ENCODE measurements at places on chromosomes 1 and 21. TPM values are rescaled to one million over a fixed set of nuclear protein-coding genes. Genes with fewer than 3 reads are reported as not detected.

Gene LENEP
- total RNA-seq = not detected

Gene CLEC20A
- total RNA-seq = not detected

Gene ADGRL4
- total RNA-seq = not detected

Gene MAEL
- not detected for total RNA-seq

Gene LRRIQ3
- total RNA-seq = 0.95 TPM

Gene CASZ1
- total RNA-seq = 12.8 TPM

Gene KCNAB2
- total RNA-seq = 26.4 TPM

Gene CTH
- total RNA-seq = 13.2 TPM

Gene ATP1A4
- 0.04 TPM for total RNA-seq

Gene AGO3
- 26.3 TPM for total RNA-seq

Gene CHI3L2
- total RNA-seq = 0.55 TPM

DNA sequence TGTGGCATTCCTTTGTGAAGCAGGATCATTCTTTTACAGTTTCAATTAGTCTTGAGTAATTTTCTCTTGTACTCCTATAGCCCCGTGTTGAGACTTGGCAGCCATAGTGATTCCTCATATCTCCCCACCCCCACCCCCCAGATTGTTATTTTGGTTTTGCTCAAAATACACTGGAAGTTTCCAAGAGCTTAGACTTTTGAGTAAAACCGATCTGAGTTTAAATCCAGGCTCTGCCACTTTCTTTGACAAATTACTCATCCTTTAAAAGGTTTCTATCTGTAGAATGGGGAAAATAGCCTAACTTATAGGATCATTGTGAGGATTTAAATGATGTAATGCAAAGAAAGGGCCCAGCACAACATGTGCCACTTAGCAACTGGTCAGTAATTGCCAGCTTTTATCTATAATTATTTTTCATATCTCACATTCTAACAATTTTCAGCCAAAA, 53.1 kb upstream of the RC3H1 start:
- H3K27me3 ChIP-seq = no peaks in the 10 kb centered on the region
- no peaks in the 10 kb centered on the region for H3K36me3 ChIP-seq
- DNase-seq = no peak

GRCh38 chr1:206534552-206534951, 27.2 kb downstream of the RASSF5 start:
- H3K27ac ChIP-seq = no peak overlapping the region
- no peaks in the 10 kb centered on the region for H3K27me3 ChIP-seq
- H3K4me3 ChIP-seq = no peak overlapping the region
- no peak for DNase-seq
- no peaks in the 10 kb centered on the region for H3K36me3 ChIP-seq
- no peaks in the 10 kb centered on the region for H3K4me1 ChIP-seq

DNA sequence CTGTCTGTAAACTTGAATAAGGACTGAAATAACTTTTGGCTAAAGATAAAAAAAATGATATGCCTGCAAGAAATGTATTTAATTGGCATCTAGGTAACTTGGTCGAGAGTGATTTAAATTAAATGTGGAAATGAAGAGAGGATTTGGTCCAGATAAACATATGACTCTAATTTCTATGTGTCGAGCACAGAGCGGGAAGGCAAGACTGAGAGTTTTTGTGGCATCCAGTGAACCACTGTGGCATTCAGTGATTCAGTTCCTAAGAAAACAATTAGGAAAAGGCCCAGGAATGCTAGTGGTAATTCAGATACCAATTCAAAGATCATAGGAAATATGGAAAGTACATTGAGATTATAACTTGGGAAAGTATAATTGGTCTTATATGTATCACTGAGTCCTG, 39.6 kb downstream of the PDE4B start:
- H3K27ac ChIP-seq = no peak overlapping the region
- no peak for DNase-seq
- peaks cover 44% of the 10 kb centered on the region for H3K27me3 ChIP-seq
- H3K4me3 ChIP-seq = no peak overlapping the region
- no peaks in the 10 kb centered on the region for H3K4me1 ChIP-seq

GRCh38 chr1:246035060-246035541, 472.0 kb downstream of the SMYD3 start:
- no peak overlapping the region for H3K27ac ChIP-seq
- DNase-seq = no peak
- no peaks in the 10 kb centered on the region for H3K36me3 ChIP-seq
- no peak overlapping the region for H3K4me3 ChIP-seq
- no peaks in the 10 kb centered on the region for H3K4me1 ChIP-seq

DNA sequence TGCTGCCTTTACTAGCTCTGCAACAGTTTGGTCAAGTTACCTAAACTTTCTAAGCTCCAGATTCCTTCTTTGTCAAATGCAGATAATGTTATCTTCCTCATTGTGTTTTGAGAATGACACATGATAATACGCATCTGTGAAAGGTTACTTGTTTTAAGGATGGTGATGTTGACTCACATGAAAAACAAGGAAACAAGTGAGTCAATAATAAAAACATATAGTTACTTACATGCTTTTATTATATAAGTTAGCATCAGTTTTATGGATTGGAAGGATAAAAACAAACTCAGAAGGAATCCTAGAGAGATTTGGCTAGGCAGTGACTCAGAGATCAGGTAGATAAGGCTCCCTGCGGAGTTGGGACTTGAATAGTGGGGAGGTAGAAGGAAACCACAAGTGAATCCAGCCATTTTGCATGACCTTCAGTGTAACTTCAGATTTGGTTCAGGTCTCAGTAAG, 144.6 kb downstream of the LMO4 start:
- DNase-seq = peak; percentile 90
- peaks cover 20% of the 10 kb centered on the region for H3K4me1 ChIP-seq
- H3K27me3 ChIP-seq = no peaks in the 10 kb centered on the region
- H3K4me3 ChIP-seq = no peak overlapping the region
- H3K36me3 ChIP-seq = no peaks in the 10 kb centered on the region

GRCh38 chr1:155882235-155882634, 22.9 kb downstream of the SYT11 start:
- no peaks in the 10 kb centered on the region for H3K36me3 ChIP-seq
- H3K27ac ChIP-seq = no peak overlapping the region
- DNase-seq = no peak
- H3K27me3 ChIP-seq = no peaks in the 10 kb centered on the region

GRCh38 chr1:204572923-204573922, 57.0 kb downstream of the MDM4 start:
- H3K27me3 ChIP-seq = no peaks in the 10 kb centered on the region
- H3K4me3 ChIP-seq = peak overlapping the region; percentile 24
- H3K27ac ChIP-seq = peak overlapping the region; percentile 89
- peaks cover 6% of the 10 kb centered on the region for H3K36me3 ChIP-seq
- DNase-seq = peak; percentile 98
- peaks cover 53% of the 10 kb centered on the region for H3K4me1 ChIP-seq

GRCh38 chr21:20388400-20388799, 609.8 kb upstream of the NCAM2 start:
- no peaks in the 10 kb centered on the region for H3K4me1 ChIP-seq
- no peaks in the 10 kb centered on the region for H3K36me3 ChIP-seq
- H3K27ac ChIP-seq = no peak overlapping the region
- no peak for DNase-seq
- no peak overlapping the region for H3K4me3 ChIP-seq

- no peaks in the 10 kb centered on the region for H3K27me3 ChIP-seq
- peaks cover 16% of the 10 kb centered on the region for H3K4me1 ChIP-seq
- DNase-seq = no peak
- H3K27ac ChIP-seq = no peak overlapping the region
- no peaks in the 10 kb centered on the region for H3K36me3 ChIP-seq
Measured at GRCh38 chr1:208808301-208808700, 564.1 kb upstream of the PLXNA2 start.

DNA sequence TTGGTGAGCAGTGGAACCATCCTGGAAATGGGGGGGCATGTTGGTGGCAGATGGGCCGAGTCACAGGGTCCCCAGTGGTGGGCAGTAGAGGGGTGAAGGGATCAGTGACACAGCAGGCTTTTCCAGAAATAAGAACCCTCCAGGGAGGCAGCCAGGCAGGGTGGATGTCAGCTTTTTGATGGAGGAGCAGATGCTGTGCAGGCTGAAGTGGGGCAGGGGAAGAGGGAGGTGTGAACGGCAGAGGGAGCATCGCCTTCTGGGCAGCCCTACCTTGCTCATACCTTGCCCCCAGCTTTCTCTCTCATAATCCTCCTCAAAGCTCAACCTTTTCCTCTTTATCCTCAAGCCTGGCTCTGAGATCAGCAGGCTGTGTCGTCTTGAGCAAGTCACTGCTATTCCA, 131.8 kb upstream of the IPO9 start:
- no peak for DNase-seq
- no peak overlapping the region for H3K4me3 ChIP-seq
- H3K27ac ChIP-seq = peak overlapping the region; percentile 57

DNA sequence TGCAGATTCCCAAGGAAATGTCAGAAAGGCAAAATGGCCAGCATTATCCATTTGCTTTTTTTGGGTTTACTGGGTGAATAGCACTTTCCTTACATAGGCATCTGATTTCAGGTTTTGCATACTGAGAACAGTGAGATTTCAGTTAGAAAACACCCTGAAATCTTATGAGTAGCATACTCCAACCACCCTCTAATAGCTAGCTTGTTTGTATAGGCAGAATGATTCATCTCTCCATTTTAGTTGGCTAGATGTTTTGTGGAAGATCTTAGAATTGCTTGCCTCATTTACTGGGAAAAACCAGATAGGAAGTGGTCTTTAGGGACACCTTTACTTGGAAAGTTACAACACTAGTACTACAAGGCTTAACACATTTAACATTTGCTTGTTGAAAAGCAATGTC, 10.4 kb downstream of the KYAT3 start:
- H3K27me3 ChIP-seq = no peaks in the 10 kb centered on the region
- H3K36me3 ChIP-seq = peaks cover 5% of the 10 kb centered on the region
- H3K4me3 ChIP-seq = no peak overlapping the region
- no peak overlapping the region for H3K27ac ChIP-seq

DNA sequence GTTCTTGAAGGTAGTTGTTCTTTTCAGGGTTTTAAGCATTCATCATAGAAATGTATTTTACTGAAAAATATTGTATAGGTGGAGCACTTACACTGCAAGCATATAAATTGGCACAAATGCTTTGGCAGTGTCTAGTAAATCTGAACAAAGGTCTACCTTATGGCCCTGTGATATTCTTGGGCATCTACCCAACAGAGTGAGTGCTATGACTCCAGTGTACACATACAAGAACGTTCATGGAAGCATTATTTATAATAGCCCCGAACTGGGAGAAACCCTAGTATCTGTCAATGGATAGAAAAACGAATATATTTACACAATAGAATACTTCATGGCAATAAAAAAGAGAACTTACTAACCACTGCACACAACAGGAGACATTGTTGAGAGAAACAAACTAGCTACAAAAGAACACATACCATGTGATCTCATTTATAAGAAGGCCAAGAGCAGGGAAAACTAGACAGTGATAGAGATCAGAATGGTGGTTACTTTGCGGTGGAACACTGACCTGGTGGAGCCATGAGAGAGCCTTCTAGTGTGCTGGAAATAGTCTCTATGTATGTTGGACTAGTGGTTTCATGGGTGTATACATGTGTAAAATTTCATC, 96.0 kb downstream of the MAB21L3 start:
- no peak overlapping the region for H3K27ac ChIP-seq
- H3K36me3 ChIP-seq = no peaks in the 10 kb centered on the region
- DNase-seq = no peak
- H3K4me3 ChIP-seq = no peak overlapping the region

- no peak overlapping the region for H3K27ac ChIP-seq
- H3K4me3 ChIP-seq = no peak overlapping the region
- DNase-seq = peak; percentile 55
- H3K36me3 ChIP-seq = peaks cover 7% of the 10 kb centered on the region
Measured at GRCh38 chr1:223709598-223709997, 2.7 kb upstream of the CAPN2 start.

Data from PC-3 (cell line).